A673 (cell line): ENCODE measurements at places on chromosomes 3 and 15. TPM values are rescaled to one million over a fixed set of nuclear protein-coding genes. Genes with fewer than 3 reads are reported as not detected.
A peak's percentile ranks its signal among the peaks of the same experiment; 100 is the strongest.

DNA sequence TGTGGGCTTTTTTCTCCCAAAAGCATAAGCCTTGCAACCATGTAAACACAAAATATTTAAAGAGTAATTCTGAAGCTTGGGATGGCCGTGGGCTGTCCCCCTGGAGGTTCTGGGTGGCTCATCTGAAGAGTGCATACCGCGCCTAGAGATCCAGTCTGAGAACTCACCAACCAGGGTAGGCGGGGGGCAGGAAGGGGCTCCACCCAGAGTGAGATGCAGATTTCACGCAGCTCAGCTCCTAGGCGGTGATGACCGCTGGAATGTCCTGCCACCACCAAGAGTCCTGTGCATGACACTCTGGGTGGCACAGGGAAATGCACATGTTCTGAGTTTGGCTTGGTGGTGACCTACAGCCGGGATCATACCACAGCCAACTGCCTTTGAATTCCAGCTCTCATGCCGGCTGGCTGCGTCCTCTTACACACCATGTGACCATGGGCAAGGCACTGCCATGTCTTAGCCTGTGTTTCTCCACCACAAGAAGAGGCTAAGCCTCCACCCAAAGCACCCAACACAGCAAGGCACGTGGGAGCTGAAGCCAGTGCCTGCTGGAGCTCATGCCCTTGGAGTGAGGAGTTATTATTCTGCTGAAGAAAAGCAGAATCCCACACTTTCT lies 125.1 kb upstream of the IQSEC1 start:
- no peak for DNase-seq

DNA sequence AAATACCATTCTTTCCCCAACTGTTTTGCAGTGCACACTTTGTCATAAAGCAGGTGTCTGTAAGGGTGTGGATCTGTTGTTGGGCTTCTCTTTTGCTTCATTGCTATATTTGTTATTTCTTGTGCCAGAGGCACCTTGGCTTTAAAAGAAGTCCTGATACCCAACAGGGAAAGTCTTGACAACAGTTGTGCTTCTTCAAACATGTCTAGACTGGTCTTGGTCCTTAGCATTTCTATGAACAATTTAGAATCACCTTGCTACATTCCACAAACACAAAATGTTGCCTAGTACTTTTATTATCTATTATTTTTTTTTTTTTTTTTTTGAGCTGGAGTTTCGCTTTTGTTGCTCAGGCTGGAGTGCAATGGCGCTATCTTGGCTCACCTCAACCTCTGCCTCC lies 233.7 kb downstream of the SLCO3A1 start:
- no peak for DNase-seq

Gene ST8SIA2
- total RNA-seq, result 0.42 and 0.43 TPM in 2 replicates

GRCh38 chr15:56886363-56886931 lies 32.0 kb upstream of the TCF12 start:
- no peak for DNase-seq

Gene LIPH
- total RNA-seq, result 6.2 and 12.1 TPM in 2 replicates

- no peak for DNase-seq
These were observed 10.3 kb upstream of the MUSTN1 start for GRCh38 chr3:52845157-52845556.

Gene POLQ
- total RNA-seq, result 20.3 and 22.9 TPM in 2 replicates

GRCh38 chr3:177250151-177250550 lies 52.9 kb upstream of the TBL1XR1 start:
- DNase-seq, result no peak

DNA sequence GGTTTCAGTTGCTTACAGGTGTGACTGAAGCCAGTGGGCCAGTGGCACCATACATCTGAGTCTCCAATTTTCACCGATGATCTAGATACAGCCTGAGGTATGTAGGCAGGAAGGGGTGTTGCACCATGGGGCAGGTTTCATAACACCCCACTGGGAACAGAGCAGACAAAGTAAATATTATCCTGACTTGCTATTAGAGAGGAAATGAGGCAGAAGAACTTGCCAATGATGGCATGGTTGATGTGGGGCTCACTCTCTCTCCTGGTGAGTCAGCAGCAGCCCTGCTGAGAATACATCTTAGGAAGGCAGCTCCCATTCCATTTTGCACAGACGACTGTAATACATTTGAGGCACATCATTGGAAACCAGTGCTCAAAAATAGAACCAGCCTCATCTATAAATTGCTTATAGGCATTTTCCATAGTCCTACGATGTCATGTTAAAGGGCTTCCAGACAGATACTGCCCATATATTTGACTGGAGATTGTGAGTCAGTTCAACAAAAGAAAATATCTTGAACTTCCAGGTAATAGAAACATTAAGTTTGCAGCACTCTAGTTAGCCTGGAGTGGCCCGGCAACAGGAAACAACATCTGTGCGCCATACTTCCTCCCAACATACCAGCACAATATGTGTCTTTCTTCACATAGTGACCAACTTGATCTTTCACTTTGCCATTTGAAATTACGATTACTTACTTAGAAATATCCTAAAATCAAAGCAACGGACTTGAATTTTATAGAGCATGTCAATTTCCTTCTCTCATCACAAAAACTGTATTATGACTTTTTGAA lies 175.5 kb downstream of the NECTIN3 start:
- DNase-seq, result peak; percentile 61

DNA sequence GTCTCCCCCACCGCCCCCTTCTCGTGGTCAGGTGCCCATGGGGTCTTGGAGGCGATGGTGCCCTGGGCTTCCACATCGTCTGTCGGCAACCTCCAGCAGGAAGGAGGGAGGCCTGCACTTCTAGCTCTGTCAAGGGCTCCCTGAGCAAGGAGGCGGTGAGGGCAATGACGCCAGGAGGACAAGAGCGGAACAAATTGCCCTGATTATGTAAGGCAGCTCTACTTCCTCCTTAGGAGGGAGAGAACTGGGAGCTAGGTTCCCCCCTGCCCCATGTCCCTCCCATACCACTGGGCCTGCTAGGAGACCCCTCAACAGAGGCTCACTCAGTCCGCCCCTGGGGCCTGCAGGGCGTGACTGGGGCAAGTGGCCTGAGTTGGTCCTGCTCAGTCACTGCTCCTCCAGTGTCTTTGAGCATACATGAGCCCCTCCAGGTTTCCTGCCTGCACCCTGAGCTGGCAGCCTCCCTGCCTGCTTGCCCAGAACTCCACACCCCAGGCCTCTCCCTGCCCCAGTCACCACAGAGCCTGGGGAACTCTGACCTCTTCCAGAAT lies 56.1 kb downstream of the CACNA2D2 start:
- no peak for DNase-seq

DNA sequence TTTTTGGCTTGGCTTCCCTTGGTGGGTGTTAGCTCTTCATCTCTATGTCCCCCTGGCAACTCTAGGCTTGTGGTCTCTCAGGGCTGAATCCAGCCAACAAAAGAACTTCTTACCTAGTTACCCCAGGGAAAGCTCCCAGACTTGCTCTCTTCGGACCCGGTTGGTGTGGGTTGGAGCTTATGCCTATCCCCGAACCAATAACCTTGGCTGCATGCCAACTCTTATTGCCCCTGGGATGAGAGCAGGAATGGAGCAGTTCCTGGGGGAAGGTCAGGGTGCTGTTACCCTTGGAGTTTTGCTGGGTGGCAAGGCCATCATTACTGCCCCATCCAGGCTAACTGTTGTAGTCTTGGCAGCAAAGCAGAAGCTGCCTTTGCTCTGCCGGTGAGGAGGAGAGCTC lies 147.8 kb downstream of the CACNA1D start:
- DNase-seq, result no peak
